ENCODE measurements at places on chromosomes 2 and 18. TPM values are rescaled to one million over a fixed set of nuclear protein-coding genes. Genes with fewer than 3 reads are reported as not detected.

C2orf72 gene
- total RNA-seq: 9.9 TPM

FIGN gene
- 1.3 TPM for total RNA-seq

TUBB8B gene
- total RNA-seq: not detected

ST8SIA5 gene
- total RNA-seq: 0.09 TPM

RAD51AP2 gene
- not detected for total RNA-seq

EFR3B gene
- total RNA-seq: 1.2 TPM

CAPN13 gene
- total RNA-seq: 273 TPM

GAL3ST2 gene
- total RNA-seq: not detected

PHLPP1 gene
- total RNA-seq: 21.2 TPM

ZNF514 gene
- 25.4 TPM for total RNA-seq

OTX1 gene
- total RNA-seq: not detected

KIAA2012 gene
- not detected for total RNA-seq

RAB27B gene
- 2.5 TPM for total RNA-seq

ANTXR1 gene
- total RNA-seq: 32.3 TPM

TSPYL6 gene
- not detected for total RNA-seq

RHBDD1 gene
- total RNA-seq: 68.5 TPM

HES6 gene
- 128 TPM for total RNA-seq

CYP1B1 gene
- 4.9 TPM for total RNA-seq

IL36G gene
- not detected for total RNA-seq

ELOA2 gene
- not detected for total RNA-seq

GKN1 gene
- not detected for total RNA-seq

FN1 gene
- 75.5 TPM for total RNA-seq

MAP3K19 gene
- not detected for total RNA-seq

CDK15 gene
- total RNA-seq: 1.0 TPM

USP40 gene
- 34.3 TPM for total RNA-seq

HOXD13 gene
- not detected for total RNA-seq

ALK gene
- 1.3 TPM for total RNA-seq

SAG gene
- not detected for total RNA-seq

EFEMP1 gene
- 16.3 TPM for total RNA-seq

PID1 gene
- 17.0 TPM for total RNA-seq

SCN7A gene
- 2.8 TPM for total RNA-seq

MMADHC gene
- total RNA-seq: 61.6 TPM

LCLAT1 gene
- total RNA-seq: 60.8 TPM

EPB41L3 gene
- 234 TPM for total RNA-seq
